ENCODE measurements at places on chromosomes 2 and 18.
A peak's percentile ranks its signal among the peaks of the same experiment; 100 is the strongest.

DNA sequence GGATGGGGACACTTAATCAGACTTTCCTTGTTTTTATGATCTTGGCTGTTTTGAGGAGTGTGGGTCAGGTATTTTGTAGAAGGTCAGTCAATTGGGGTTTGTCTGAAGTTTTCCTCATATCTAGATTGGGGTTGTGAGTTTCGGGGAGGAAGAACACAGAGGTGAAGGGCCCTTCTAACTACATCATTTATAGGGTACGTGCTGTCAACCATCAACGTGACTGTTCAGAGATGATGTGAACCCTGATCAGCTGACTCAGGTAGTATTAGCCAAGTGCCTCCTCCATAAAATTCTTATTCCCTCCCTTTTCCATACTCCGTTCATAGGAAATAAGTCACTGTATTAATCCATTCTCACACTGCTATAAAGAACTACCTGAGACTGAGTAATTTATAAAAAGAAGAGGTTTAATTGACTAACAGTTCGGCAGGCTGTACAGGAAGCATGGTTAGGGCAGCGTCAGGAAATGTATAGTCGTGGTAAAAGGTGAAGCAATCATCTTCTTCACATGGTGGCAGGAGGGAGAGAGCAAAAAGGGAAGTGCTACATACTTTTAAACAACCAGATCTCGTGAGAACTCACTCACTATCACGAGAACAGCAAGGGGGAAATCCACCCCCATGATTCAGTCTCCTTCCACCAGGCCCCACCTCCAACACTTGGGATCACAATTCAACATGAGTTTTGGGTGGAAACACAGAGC is 547.1 kb upstream of the LINC00305 start:
- peak; percentile 69 for DNase-seq

- DNase-seq: no peak
These were observed 72.4 kb upstream of the CCDC150 start for GRCh38 chr2:196566961-196567666.

DNA sequence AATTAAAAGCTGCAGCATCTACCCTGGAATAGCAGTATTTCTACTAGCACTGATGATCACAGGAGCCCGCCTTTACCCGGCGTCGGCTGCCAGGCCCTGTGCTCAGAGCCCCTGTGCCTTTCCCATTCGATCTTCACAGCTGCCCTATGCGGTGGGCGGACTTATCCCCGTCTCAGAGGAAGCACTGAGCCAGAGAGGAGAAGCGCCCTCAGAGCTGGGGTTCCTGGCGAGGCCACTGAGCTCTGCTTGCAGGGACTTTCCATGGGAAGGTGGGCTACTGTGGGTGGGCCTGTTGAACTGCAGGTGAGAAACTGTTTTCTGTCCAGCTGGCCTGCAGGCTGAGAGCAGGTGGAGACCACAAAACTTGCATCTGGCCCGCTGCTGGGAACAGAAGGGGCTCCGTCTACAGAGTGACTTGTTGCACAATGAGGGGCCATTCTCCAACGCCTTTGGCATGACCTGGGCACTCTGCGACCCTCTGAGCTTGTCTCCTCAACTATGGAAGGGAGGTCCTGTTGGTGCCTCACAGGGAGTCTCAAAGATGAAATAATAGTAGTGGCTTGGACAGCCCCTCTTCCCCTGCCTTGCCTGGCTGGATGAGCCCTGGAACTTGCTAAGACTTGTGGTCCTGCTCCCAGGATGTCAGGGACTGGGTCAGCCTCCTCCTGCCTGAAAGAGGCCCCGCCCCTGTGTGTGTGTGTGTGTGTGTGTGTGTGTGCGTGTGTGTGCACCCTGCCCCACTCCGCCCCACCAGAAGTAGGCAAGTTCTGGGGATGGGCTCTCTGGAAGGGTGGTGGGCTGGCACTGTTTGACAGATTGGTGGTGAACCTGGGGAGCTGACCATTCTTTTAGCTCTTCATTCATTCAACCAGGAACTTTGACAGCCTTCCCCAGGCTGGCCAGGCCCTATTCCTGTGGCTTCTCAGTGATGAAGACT is 32.7 kb downstream of the GLI2 start:
- no peak for DNase-seq

DNA sequence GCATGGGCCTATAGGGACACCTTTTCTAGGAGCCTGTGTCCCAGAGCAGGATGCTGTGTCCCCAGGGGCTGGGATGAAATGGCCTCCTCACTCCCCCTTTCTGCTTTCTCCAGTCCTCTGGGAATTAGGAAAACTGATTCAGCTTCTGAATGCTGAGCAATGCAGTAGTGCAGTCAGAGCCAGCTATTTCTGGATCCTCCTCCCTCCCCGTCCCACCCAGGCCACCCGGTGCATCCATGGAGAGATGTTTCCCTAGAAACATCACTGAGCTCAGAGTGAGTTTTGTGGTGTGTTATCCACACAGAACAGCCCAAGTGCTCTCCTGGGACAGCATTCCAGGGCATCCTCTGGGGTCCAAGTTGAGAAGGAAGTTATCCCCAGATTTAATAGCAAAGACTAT is 125.5 kb downstream of the LOXHD1 start:
- DNase-seq: no peak

DNA sequence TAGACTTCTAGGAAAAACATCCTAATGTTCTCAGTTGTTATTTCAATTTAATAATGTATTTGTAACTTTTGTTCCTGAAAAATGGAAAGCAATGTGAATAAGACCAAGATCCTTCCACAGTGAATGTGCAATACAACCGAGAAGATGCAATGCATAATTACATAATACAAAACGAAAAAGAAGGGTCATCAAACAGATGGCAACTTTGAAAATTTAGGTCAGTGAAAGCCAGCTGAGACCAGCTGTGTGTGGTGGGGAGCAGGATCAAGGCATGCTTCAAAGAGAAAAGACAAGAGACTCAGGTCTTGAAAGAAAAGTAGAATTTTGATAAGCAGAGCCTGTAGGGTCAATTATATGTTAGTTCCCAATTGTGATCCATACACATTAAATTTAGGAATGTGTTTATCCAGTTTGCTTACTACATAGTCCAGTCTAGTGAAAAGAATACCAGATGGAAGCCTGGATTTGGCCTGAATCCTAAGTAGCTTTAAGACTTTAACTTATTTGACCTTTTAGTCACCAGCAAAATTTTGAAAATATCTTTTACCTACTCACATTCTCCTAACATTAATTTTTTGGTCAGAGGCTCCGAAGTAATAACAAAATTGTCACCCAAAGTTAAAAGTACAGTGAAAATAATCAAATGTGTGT is 93.7 kb downstream of the COBLL1 start:
- DNase-seq: no peak

DNA sequence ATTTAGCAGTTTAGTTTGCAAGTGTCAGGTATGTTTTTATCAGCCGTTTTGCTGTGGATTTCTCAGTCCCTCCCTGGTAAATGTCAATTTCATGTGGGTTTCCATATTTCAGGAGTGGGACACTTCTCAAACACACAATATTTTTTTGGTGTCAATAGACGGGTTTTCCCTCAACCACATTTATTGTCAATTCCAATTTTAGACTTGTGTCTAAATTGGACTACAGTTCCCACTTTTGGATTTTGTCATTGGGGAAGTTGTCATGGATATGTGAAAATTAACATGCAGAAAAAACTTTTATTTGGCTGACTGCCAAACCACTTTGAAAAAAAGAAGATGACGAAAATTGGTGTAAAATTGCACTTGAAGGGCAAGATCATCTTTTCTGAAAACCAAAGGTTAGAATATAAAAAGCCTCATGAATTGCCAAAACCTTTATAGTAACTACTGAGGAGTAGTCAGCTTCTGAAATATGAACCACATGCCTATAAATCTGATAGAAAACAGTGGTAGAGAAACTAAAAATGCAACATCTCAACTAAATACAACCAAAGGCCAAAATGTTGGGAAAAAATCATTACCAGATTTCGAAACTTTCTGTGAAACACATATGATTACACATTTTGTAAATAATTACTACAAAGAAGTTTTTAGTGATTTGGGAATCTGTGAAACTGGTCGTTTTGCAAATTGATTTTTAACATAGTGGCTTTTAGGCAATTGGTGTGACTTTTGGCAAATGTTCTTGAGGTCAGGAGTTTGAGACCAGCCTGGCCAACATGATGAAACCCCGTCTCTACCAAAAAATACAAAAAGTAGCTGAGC is 106.4 kb downstream of the BCL2L11 start:
- peak; percentile 85 for DNase-seq

- DNase-seq: no peak
These were observed 147.7 kb downstream of the WDPCP start for GRCh38 chr2:63440612-63441011.

GRCh38 chr2:237314198-237314597 is 99.8 kb downstream of the COL6A3 start:
- no peak for DNase-seq

GRCh38 chr2:208186465-208186864 is 3.4 kb downstream of the C2orf80 start:
- DNase-seq: no peak

- no peak for DNase-seq
These were observed 48.5 kb upstream of the CCDC195 start for GRCh38 chr2:224764565-224765236.

GRCh38 chr2:237278568-237278967 is 135.4 kb downstream of the COL6A3 start:
- no peak for DNase-seq

- DNase-seq: no peak
These were observed 525.4 kb upstream of the VWC2L start for GRCh38 chr2:213885485-213885884.

DNA sequence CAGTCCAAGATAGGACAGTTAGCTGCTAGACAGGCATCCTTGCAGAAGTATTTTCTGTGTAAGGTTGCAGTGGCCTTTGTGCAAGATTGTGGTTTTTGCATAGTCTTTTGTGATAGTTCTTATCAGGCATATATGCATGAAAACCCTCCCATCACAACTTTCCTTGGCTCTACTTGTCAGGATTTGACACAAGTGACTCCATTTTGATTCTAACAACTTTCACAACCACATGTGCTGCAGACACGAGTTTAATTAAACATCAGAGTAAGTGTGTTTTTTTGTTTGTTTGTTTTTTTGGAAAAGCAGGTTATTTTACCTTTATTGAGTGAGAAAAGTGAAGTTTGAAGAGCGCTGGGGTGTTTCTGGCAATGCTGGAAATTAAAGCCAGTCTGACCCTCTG is 902.0 kb upstream of the GCFC2 start:
- DNase-seq: no peak

GRCh38 chr2:222042666-222043065 is 256.1 kb downstream of the PAX3 start:
- no peak for DNase-seq

GRCh38 chr2:5020116-5020875 is 671.9 kb upstream of the SOX11 start:
- no peak for DNase-seq

GRCh38 chr2:131014141-131014540 is 79.1 kb downstream of the FAM168B start:
- no peak for DNase-seq

DNA sequence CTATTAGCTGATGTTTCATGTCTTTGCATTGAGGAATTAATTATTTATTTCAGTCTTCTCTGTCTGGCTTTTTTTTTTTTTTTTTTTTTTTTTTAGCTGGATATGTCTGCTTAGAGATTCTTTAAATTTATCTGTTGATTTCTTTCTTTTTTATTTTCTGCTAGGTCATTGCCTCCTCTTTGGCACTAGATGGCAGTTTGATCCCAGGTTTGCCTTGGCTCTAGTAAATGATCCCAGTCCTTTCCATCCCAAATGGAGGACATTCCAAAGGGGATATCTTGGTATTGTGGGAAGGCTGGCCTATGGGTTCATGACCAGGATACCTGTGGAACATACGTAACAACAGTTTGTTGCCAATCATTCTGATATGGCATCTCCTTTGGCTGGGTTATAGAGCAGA is 339.5 kb upstream of the GCFC2 start:
- DNase-seq: no peak

DNA sequence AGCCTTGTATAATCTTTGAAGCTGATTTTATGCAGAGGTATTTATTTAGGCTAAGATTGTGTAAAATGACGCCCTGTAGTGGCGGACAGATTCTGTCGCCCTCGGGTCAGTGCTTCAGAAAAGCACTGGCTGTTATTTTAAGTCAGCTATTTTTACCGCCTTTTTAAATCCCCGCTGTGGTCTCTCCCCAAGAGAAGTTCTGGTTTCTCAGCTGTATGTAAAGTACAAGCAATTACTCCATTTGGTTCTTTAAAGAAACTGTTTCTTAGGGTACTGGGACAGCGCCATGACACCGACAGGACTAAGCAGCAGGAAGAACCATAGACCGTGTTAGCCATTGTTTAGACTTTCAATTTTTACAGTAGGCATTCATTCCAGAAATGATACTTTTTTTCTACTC is 65.0 kb downstream of the UGGT1 start:
- no peak for DNase-seq

- DNase-seq: no peak
These were observed 48.0 kb downstream of the STRN start for GRCh38 chr2:36918307-36918706.

- DNase-seq: no peak
These were observed 41.3 kb downstream of the DYSF start for GRCh38 chr2:71494523-71495155.

- no peak for DNase-seq
These were observed 528.5 kb upstream of the CRIM1 start for GRCh38 chr2:35827086-35827485.

DNA sequence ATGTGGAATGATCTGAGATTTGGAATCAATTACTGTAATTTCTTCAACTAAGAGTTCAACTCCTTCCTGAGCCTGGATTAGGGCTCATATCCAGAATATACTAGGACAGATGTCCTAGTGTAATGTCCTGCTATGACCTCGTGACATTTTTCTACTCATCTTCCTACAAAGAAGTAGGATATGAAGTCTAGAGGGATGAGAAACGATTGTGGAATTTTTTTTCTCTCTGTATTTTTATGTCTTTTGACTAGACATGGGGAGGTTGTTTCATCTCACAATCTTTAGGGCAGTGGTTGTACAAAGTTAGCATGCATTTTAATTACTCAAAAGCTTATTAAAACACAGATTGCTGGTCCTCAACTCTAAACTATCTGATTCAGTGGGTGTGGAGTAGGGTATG is 203.0 kb downstream of the PARD3B start:
- DNase-seq: no peak

GRCh38 chr2:16044946-16045456 is 104.7 kb downstream of the MYCN start:
- DNase-seq: no peak

GRCh38 chr18:76459312-76459686 is 35.7 kb downstream of the ZNF516 start:
- no peak for DNase-seq

DNA sequence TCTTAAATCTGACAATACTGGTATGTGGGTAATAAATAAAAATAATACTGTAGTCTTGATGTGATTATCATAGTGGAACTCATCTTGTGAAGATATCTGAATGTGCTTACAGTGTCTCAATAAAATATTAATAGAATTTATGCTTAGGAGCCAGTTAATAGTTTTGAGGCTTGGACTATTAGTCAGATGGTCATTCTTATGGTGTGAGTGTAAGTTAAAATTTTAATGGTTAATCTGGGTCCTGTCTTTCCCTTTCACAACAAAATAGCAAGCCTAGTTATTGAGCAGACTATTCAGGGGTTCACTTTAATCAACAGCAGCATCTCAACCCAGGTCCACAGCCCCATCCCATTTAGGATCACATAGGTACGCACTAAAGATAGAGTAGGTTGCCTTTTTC is 138.9 kb downstream of the HAUS1 start:
- DNase-seq: no peak

Measured in KBM-7 (cell line).